Stimulated activated CD4-positive, alpha-beta T cell treated with anti-CD3 and anti-CD28 coated beads, Interleukin-15, amount 100 ng/mL, for 24 hours (primary cell): ENCODE measurements at places on chromosomes 13 and 19.

- DNase-seq = no peak
Observed at GRCh38 chr13:43489233-43489632, 297.5 kb downstream of the ENOX1 start.

DNA sequence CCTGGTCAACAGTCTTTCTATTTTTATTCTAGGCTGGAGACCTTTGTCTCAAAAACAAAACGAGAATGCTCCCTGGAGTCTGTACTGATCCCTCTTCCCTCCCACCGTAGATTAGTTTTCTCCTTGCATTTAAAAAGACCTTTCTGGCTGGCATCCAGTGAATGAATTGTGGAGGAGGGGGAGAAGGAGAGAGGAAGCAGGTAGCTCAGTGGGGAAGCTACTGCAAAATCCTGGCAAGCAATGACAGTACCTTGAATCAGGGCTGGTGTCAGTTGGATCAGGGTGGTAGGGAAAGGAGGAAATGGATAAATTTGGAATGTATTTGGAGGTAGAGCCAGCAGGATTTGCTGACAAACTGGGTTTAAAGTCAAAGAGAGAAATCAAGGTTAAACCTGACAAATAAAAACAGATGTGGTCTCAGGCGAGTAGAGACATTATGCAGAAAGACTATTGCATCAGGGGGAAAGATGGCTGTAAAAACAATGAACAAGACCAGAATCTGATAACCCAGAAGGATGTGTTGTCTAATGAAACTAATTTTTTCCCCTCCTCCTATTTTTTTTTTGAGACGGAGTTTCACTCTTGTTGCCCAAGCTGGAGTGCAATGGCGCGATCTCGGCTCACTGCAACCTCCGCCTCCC lies 3.5 kb upstream of the CYP2S1 start:
- no peak for DNase-seq

DNA sequence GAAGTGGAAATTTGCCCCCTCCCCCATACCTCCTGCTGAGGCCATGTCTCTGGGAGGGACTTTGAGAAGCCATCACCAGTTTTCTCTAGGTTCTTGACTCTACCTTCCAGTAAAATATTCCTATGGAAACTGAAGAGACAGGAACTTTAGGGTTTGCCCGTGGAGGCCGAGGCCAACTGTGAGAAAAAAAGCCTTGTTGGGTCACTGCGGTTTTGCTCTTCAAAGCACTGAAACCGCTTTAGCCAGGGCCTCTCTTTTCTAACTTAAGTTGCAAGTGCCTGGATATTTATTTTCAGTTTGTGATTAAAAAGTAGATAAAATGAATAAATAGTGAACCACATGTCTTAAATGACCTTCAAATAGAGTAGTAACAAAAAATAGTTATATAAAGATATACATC lies 159.7 kb upstream of the TSC22D1 start:
- DNase-seq = no peak

DNA sequence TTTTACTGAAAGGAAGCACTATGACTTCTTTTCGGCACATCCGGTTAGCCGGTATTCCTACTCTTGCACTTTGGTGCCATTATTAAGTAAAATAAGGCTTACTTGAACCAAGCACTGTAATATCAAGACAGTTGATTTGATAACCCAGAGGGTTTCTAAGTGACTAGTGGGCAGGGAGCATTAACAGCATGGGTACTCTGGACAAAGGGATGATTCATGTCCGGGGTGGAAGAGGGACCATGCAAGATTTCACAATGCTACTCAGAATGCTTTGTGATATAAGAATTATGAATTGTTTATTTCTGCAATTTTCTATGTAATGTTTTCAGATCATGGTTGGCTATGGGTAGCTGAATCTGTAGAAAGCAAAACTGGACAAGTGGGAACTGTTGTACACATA lies 282.1 kb downstream of the TDRD3 start:
- DNase-seq = no peak

- DNase-seq = no peak
Observed at GRCh38 chr13:45974500-45974899, 78.0 kb downstream of the ZC3H13 start.

DNA sequence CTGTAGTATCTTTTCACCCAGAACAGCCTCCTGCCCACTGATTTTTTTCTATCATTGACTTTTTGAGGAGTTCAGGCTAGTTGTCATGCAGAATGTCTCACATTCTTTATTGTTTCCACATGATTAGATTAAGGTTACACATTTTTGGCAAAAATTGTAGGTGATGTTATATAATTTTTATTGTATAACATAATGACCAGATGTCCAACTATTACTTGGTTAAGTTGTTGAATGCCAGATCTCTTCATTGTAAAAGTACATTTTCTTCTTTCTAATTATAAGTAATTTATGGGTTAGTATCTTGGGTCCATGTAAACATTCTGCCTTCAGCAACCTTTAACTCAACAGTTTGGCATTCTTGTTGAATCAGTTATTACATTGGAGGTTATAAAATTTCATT lies 138.4 kb downstream of the POSTN start:
- no peak for DNase-seq

- DNase-seq = no peak
Observed at GRCh38 chr13:31172535-31172934, 10.8 kb upstream of the HSPH1 start.

GRCh38 chr19:47428177-47428894 lies 9.0 kb upstream of the MEIS3 start:
- DNase-seq = peak; percentile 94

DNA sequence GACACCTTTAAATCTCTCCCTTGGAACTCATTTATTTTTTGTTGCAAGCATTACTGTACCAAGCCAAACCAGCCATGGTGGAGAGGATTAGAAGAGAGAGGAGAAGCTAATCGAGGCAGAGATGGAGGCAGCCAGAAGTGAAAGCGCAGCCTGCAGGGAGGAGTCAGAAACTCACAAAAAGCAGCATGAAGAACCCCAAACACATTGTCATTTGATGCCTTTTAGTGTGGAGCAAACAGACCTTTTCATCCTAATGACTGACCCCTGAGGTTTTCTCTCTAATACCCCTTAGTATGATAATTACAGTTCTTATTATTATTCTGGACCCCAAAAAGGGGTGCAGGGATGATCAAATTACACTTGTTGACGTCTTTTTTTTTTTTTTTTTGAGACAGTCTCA lies 62.5 kb downstream of the TNFRSF19 start:
- DNase-seq = no peak

- DNase-seq = peak; percentile 56
Observed at GRCh38 chr19:1855828-1856255, 7.5 kb downstream of the KLF16 start.

DNA sequence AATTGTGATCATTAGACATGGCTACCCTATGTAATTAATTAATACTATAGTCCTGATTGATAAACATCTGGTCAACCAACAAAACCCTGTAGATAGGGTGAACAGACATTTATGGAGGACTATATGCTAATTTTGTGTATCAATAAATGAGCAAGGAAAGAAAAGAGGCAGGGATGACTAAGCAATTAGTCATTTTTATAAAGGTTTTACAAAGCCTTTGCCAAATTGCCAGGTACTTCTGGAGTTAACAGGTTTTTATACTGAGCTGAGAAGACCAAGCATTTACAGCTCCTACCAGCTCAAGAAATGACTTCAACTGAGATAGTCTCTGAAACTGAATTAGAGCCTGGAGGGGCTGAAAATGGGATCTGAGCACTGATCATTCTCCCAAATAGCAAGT lies 186.8 kb upstream of the PRR20A start:
- no peak for DNase-seq

- no peak for DNase-seq
Observed at GRCh38 chr19:9296336-9296735, 13.3 kb downstream of the ZNF699 start.

GRCh38 chr13:97310809-97311436 lies 88.8 kb downstream of the MBNL2 start:
- DNase-seq = no peak
